ENCODE measurements at places on chromosomes 6 and 20. TPM values are rescaled to one million over a fixed set of nuclear protein-coding genes. Genes with fewer than 3 reads are reported as not detected.

- H3K27me3 ChIP-seq: no peaks in the 10 kb centered on the region
- H3K27ac ChIP-seq: no peak overlapping the region
- no peak overlapping the region for H3K4me3 ChIP-seq
- no peak for DNase-seq
Measured at GRCh38 chr6:116035616-116036015, 25.1 kb downstream of the FRK start.

Gene PPIL6
- 1.8 TPM for total RNA-seq

Gene EYA2
- 0.45 TPM for total RNA-seq

- H3K4me3 ChIP-seq: no peak overlapping the region
- no peak overlapping the region for H3K27ac ChIP-seq
- no peaks in the 10 kb centered on the region for H3K36me3 ChIP-seq
- DNase-seq: no peak
Measured at GRCh38 chr6:48472535-48472934, 361.5 kb upstream of the PTCHD4 start.

Gene SSTR4
- total RNA-seq: not detected

Gene RAET1L
- total RNA-seq: not detected

DNA sequence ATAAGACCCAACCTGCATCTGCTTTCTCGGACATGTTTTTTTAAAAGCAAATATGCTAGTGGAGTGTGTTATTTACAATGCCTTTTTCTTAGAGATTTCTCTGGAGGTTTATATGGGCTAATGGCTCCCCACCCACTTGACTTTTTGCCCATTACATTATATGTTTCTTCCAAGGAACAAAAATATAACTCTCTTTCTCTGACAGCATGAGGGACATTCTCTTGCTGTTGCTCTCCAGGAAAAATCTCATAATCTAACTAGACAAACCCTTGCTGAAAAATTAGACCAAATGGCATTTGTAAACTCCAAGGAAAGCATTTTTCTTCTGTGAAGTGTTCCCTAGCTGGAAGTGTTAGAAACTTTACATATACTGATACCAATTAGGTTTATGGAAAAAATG, 213.7 kb downstream of the PRL start:
- H3K4me1 ChIP-seq: no peaks in the 10 kb centered on the region
- no peak for DNase-seq
- no peaks in the 10 kb centered on the region for H3K36me3 ChIP-seq
- no peak overlapping the region for H3K27ac ChIP-seq
- H3K4me3 ChIP-seq: no peak overlapping the region

GRCh38 chr6:24719125-24719971, at the start of gene C6orf62:
TSS of gene C6orf62 (minus strand) at chr6:24719154. CDS start at chr6:24718668, 486 bp downstream.
- peaks cover 54% of the 10 kb centered on the region for H3K4me1 ChIP-seq
- peaks cover 33% of the 10 kb centered on the region for H3K36me3 ChIP-seq
- H3K27me3 ChIP-seq: no peaks in the 10 kb centered on the region
- no peak for DNase-seq
- peak within 1 kb of the TSS; percentile 97 for H3K4me3 ChIP-seq
- peak within 1 kb of the TSS; percentile 100 for H3K27ac ChIP-seq

DNA sequence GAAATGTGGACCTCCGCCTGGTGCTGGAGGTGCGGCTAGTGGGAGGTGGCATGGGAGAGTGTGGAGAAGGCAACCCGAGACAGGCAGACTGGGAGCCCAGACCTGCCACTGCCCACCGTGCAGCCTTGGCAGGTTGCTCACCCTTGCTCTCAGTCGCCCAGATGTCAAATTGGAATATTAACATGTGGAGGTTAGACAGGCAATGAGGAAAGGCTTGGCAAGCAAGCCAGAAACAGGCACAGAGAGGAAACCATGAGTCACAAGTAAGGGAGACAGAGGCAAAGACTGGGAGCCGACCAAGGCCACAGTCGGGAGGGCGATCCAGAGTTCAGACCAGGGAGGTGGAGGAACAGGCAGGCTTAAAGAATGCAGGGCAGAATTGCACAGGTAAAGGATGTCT, 178.2 kb downstream of the FOXC1 start:
- H3K27me3 ChIP-seq: no peaks in the 10 kb centered on the region
- H3K27ac ChIP-seq: no peak overlapping the region
- H3K4me1 ChIP-seq: no peaks in the 10 kb centered on the region
- peak; percentile 47 for DNase-seq
- H3K36me3 ChIP-seq: no peaks in the 10 kb centered on the region

DNA sequence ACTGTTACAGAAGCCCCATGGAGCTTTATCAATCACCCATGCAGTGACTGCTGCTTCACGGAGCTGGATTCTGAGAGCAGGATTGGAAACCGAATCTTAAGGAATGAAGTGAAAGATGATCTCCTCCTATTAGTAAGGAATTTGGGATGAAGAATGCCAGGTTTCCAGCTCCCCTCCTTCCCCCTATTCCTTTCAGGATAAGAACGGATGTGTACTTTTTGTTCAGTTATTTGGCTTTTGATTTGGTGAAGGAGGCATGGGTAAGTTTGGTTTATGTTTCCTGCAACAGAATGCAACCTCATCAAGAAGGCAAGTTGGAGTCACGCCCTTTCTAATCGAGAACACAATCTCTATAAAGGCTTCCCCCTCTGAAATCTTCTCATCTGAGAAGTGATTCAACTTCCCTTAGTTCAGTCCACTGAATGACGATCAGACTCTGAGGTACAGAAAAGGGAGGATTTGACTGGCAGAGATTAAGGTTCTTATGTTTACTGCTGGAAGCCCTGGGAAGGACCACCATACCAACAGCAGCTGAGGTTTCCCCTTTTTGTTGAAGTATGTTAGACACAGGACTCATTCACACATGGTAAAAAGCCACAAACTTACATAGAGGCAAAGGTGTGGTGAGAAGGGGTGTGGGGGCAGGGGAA, 5.5 kb downstream of the ELMO2 start:
- H3K27ac ChIP-seq: peak overlapping the region; percentile 91
- H3K4me1 ChIP-seq: peaks cover 52% of the 10 kb centered on the region
- no peaks in the 10 kb centered on the region for H3K27me3 ChIP-seq
- no peak for DNase-seq
- peak overlapping the region; percentile 3 for H3K4me3 ChIP-seq

Gene TMC2
- not detected for total RNA-seq

- no peak overlapping the region for H3K4me3 ChIP-seq
- no peak for DNase-seq
- H3K36me3 ChIP-seq: no peaks in the 10 kb centered on the region
- no peaks in the 10 kb centered on the region for H3K4me1 ChIP-seq
Measured at GRCh38 chr6:49541936-49542335, 8.5 kb upstream of the C6orf141 start.

GRCh38 chr6:110816677-110817076, 1.4 kb upstream of the CDK19 start:
- H3K27ac ChIP-seq: no peak overlapping the region
- peaks cover 7% of the 10 kb centered on the region for H3K4me1 ChIP-seq
- no peaks in the 10 kb centered on the region for H3K36me3 ChIP-seq
- H3K27me3 ChIP-seq: no peaks in the 10 kb centered on the region

DNA sequence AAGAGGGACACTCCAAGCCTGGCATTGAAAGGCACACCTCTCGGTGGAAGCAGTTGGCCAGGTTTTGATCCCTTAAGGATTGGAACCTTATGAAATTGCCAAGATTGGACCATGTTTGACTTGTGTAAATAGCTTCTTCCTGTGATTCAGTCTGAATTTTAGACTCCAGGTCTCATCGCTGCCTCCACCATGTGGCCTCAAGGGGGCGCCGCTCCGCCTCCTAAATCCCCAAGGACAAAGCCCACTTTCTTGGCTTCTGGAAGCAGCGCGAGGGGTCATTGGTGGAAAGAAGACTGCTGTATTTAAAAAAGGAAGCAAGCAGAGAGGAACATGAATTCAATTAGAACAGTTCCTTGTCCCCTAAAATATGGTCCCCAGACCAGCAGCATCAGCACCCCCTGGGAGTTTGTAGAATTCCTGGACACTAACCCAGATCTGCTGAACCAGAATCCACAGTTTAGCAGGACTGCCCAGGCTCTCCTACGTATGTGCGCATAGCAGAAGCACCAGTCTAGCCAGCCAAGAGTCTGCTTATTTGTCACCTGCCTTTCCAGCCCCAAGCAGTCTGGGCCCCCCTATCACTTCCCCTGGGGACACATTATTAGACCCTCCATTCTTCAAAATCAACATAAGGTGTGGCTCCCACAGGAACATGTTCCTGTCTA, 108.5 kb downstream of the LY86 start:
- no peak overlapping the region for H3K4me3 ChIP-seq
- peak overlapping the region; percentile 78 for H3K27ac ChIP-seq
- H3K27me3 ChIP-seq: no peaks in the 10 kb centered on the region
- DNase-seq: peak; percentile 64
- H3K36me3 ChIP-seq: no peaks in the 10 kb centered on the region

DNA sequence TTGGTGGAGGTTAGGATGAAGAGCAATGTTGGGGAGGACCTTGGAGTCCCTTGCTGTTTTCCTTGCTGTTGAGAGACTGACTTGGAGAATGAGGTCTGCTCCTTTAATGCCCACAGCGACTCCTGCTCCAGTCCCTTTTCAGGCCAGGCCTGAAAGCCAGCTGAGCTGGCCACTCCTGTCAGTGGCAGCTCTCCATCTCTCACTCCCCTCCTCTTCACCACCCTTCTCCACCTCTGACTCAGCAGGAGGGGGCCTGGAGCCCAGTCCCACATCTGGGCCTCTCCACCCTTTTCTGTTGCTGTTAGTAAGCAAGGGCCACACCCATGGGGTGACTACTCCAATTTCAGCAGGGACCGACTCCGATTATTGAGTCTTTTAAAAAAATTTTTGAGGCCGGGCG, 2.2 kb downstream of the SNX21 start:
- H3K27ac ChIP-seq: peak overlapping the region; percentile 99
- H3K4me1 ChIP-seq: peaks cover 51% of the 10 kb centered on the region
- DNase-seq: peak; percentile 74
- H3K4me3 ChIP-seq: peak overlapping the region; percentile 68
- H3K36me3 ChIP-seq: peaks cover 3% of the 10 kb centered on the region
- H3K27me3 ChIP-seq: no peaks in the 10 kb centered on the region

Gene SLC35F1
- 6.2 TPM for total RNA-seq

DNA sequence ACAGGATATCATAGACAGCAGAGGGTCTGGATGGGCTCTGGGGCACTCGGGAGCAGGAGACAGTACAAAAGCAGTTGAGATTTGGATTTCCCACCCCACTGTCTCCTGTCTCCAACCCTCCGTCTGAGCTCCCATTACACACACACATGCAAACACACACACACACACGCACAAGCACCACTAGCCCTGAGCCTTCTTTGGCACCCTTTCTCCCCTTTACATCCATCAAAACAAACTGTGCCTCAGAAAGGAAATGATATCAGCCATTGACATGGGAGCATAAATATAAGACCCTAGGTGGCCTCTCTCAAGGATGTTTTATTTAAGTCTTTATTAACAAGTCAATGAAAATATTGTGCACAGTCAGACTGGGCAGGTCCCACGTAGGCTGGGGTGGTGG, 17.5 kb downstream of the TTBK1 start:
- H3K36me3 ChIP-seq: no peaks in the 10 kb centered on the region
- no peak for DNase-seq
- no peak overlapping the region for H3K4me3 ChIP-seq
- H3K27ac ChIP-seq: no peak overlapping the region
- no peaks in the 10 kb centered on the region for H3K27me3 ChIP-seq

DNA sequence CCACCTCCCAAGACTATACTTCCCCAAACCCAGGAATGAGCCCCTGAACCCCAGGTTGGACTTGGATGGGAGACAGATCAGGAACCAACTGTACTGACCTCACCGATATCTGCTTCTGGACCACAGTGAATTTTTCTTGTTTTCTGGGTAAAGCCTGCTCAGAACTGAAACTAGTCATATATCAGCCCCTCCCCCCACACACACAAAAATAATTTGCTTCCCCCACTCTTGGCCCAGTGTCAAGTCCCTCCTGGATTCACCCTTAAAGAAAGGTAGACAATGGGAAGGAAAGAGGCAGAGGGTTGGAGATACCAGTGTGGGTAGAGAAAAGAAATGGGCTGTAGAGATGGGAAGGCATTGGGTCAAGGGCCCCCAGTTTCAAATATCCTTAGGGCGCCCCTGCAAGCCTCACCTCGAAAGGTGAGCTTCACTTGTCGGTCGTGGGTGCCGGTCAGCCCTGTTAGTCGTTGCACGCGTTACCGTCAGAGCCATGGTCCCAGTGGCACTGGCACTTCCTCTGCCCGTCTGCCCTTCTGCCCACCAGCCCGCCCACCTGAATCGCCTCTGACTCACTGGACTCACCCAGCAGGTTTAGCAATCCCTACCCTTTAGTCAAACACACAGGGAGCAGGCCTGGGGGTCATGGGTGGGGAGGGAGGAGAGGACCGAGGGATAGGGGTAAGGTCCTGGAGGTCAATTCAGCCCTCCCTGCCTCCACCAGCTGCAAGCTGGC, 8.5 kb upstream of the SPAG4 start:
- no peak overlapping the region for H3K27ac ChIP-seq
- no peak overlapping the region for H3K4me3 ChIP-seq
- no peaks in the 10 kb centered on the region for H3K36me3 ChIP-seq
- no peak for DNase-seq

Gene HLA-DRA
- 57.4 TPM for total RNA-seq

GRCh38 chr6:84457276-84457675, 229.8 kb upstream of the CEP162 start:
- H3K4me1 ChIP-seq: no peaks in the 10 kb centered on the region
- no peak overlapping the region for H3K4me3 ChIP-seq
- no peaks in the 10 kb centered on the region for H3K27me3 ChIP-seq
- no peak overlapping the region for H3K27ac ChIP-seq

DNA sequence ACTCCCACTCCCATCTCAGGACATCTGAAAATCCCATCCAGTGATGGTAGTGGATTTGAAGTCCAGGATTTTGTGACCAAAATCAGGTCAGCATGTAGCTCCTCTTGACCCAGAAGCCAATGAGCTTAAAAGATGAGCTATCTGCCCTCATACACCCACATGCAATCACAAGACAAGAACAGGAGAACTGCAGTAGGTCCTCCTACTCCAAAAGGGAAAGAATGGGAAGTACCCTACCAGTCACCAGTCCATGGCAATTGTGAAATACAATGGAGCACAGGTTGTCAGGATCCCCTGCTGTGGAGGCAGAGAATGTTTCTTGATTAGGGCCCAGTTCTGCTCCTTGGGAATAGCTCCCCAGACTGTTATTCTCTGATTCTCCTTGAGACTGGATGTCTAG, 347.3 kb upstream of the CNR1 start:
- DNase-seq: no peak
- no peaks in the 10 kb centered on the region for H3K36me3 ChIP-seq
- H3K4me3 ChIP-seq: no peak overlapping the region
- no peaks in the 10 kb centered on the region for H3K27me3 ChIP-seq
- H3K4me1 ChIP-seq: no peaks in the 10 kb centered on the region
- H3K27ac ChIP-seq: no peak overlapping the region

- peaks cover 19% of the 10 kb centered on the region for H3K36me3 ChIP-seq
- no peaks in the 10 kb centered on the region for H3K27me3 ChIP-seq
- DNase-seq: no peak
- peaks cover 3% of the 10 kb centered on the region for H3K4me1 ChIP-seq
- peak overlapping the region; percentile 97 for H3K27ac ChIP-seq
- H3K4me3 ChIP-seq: peak overlapping the region; percentile 84
Measured at GRCh38 chr6:35686436-35686835, 2.3 kb downstream of the FKBP5 start.
